ENCODE measurements at places on chromosomes 5 and 9.

DNA sequence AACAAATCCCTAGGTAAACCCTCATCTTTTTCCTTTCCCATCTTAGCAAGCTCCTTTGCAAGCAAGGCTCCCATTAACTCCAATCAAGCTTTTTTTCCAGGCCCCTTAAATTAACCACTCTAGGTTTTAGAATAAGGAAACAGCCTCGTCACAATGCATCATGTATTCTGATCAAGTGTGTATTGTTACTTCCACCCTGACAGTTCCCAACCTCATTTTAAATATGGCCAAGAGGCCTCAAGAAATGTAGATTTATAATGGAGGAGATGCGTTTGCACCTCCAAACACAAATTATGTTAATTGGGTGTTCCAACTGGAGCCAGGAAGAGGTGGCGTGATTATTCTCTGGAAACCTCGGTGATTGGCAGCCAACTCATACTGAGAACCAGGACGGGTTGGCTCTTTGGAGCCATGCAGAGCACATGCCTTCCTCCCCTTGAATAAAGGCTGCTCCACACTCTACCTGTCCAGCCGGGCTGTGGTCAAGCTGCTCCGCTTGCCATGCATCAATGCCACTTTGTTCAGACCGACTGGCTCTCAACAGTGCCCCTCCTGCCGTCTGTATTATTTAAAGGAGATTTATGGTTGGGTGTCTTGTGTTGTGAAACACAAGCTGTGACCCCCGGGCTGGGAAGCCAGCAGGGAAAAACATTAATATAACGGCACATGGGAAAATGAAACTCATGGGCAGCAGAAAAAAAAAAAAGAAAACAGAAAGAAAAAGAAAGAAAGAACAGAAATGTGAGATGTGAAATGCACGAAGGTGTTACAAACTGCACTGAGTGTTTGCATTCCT is 191.1 kb downstream of the EBF1 start:
- DNase-seq: no peak

DNA sequence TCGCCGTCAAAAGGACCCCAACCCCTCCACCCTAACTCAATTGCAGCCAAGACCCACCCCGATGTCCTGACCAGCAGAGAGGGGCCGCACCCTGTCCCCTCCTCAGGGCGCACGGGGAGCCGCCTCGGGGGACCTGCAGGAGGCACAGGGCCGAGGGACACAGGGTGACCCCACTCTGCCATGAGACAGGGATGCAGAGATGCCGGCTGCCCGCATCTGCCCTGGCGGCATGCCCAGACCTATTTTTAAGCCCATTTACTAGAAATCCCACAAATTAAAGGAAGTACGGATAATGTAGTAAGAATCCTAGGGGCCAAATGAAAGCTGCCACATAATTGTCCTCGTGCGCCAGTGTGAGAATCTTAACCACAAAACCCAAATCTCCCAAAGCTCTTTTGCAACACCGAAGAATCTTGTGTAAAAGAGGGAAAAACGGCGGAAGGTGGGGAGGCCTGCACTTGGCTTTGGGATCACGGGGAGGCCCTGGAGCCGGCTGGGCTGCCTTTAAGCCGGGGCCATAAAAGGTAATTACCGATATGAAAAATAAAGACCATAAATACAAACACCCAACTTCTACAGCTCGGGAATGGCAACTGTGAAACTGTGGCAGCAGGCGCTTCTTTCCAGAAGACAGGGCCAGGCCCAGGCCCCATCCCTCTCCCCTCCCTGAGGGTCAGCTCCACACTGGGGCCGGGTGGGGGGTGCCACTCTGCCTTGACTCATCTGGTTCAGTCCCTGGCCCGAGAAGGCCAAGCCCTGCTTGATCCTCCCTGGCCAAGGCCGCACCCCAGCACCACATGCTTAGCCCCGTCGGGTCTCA is 35.0 kb downstream of the NACC2 start:
- DNase-seq: no peak

- DNase-seq: no peak
These were observed 148.5 kb downstream of the COL23A1 start for GRCh38 chr5:178441486-178442270.

DNA sequence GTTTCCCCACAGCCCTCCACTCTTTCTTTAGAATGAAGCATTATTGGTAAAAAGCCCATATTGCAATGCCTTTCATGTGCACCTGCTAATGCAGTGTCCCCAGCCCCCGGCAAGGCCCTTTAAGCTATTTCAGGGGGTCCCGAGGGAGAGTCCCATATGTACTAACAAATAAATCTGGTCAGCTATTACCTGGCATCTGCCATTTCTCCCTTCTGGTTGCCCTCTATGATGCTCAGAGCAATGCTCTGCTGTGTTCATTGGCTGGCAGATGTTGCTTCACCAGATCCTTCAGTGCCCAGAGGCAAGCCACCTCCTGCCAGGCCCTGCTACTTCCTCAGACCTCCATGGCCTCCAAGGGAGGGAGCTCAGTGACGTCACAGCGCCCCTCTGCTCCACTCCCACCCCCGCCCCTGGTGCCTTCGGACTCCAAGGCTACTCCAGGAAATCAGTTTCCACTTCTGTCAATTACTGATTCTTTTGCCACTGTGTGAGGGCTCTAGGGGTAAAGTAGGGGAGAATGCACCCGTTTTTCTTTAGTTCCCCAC is 201.1 kb upstream of the GLRA1 start:
- no peak for DNase-seq

DNA sequence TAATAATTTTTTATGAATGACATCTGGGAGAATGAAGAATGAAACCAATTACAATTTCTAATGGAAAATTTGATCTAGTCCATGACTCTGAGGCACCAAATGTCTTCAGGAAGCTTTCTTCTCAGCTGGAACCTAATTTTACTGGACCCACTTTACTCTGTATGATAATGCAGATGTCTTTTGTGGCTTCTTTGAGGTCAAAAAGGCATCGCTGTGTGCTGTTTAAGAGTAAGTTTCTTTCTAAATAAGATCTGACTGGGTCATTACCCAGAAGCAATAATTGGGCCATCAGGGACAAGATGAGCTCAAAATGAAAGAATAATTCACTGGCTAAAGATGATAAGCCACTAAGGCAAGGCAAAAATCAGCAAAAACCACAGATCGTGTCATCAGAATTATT is 633.4 kb downstream of the PSAT1 start:
- no peak for DNase-seq

GRCh38 chr5:163766936-163767670 is 261.7 kb downstream of the MAT2B start:
- no peak for DNase-seq

- DNase-seq: no peak
These were observed 457.7 kb downstream of the BNC2 start for GRCh38 chr9:16412740-16413139.

- no peak for DNase-seq
These were observed 273.9 kb downstream of the ARHGEF28 start for GRCh38 chr5:73899916-73900315.

DNA sequence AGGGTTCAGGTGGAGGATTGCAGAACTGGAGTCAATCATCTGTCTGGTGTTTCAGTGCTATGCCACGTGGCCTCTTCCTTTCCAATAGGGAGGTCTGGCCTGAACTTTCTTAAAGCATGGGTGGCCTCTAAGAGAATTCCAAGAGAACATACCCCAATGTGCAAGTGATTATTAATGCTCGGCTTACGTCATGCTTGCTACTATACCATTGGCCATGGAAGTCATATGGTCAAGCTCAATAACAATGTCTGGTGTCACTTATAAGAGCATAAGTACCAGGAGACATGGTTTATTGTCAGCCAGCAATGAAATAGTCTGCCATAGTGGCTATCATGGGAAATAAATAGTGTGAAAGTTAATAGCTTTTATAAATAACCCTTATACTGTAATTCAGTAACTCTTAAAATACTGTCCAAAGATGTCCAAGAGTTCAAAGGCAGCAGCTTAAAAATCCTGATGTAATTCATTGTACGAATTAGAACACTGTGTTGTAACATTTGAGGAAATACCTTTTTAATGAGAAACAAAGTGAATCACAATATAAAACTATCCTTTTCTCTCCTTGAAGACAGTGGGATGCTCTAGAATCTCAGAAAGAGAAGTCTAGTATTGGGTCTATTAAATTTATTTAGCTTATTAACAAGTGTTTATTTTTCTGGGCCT is 355.4 kb upstream of the PRR16 start:
- DNase-seq: no peak
